ENCODE measurements at places on chromosomes 2 and 18.

DNA sequence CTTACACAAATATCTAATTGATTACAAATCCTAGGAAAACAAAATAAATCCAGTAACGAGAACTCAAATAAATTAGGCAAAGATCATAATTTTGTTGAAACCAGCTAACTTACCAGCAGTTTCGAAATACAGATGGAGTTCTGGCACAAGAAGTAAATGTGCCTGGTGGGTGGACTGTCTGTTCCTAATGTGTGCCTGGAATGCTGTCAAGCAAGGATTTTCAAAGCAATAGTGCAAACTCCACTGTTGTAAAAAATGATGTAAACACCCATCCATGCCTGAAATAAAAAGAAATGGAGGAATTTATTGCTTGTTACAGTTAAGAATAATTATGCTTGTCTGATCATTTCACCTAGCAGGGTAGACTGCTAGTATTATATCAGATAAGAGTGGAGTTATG is 423.9 kb upstream of the MAP2 start:
- DNase-seq, result no peak

DNA sequence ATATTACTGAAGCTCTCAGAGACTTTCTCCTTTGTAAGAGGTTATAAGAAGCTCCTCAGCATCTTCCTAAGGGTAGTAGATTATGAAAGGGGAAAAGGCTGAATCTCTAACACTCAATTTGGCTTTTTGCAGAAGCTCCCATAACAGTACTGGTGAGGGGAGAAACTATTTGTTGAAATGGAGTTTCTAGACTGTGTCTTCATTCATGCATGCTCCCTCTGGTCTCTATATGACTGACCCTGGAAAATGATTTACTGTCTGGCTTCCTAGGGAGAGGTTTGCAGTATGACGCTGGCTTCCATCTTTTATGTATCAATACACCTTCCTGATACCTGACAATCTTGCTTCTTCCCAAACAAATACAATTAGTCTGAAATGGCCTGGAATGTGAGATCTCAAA is 63.9 kb downstream of the LDAH start:
- no peak for DNase-seq

DNA sequence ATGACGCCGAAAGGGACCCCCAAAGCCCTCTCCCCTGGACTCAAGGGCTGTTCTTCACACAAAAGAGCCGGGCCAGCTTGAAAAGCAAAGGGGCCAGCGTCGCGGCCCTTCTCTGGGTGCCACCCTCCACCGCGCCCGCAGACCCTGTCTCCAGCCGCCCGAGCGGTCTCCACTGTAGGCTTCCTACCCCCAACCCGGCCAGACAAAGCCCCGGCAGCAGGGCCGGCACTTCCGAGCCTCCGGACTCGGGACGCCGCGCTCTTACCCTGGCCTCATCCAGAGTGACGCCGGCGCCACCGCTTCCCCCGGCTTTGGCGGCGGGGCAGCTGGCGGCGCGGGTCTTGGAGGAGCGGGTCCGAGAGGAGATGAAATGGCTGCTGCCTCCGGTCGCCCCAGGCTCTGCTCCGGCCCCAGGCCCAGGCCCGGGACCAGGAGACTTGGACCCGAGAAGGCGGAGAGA is 603 bp downstream of the ATAD2B start:
- no peak for DNase-seq

GRCh38 chr2:73856214-73856613 is 27.5 kb downstream of the STAMBP start:
- no peak for DNase-seq

GRCh38 chr2:235064976-235065375 is 113.2 kb downstream of the SH3BP4 start:
- no peak for DNase-seq

- no peak for DNase-seq
Measured at GRCh38 chr2:239296020-239296932, 104.5 kb downstream of the HDAC4 start.

- peak; percentile 96 for DNase-seq
Measured at GRCh38 chr2:239401067-239401880, 454 bp upstream of the HDAC4 start.

GRCh38 chr18:2050702-2051201 is 520.6 kb downstream of the METTL4 start:
- DNase-seq, result no peak

- DNase-seq, result no peak
Measured at GRCh38 chr2:11573418-11574175, 39.8 kb downstream of the GREB1 start.

DNA sequence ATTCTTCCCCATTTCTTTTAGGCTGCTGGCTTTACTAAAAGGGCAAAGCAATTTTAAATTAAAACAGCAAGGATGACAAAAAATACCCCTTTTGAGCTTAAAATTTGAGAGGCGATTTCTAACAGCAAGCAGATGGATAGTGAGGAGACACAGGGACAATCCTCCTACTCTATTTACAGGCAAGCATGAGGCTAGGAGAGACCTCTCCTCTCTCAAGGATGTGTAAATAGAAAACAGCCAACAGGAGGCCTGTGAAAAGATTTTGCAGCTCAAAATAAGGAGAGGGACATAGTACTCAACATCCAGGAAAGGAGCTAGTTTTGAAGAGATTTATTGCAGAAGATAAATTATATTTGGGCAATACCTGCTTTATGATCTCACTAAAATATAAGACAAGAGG is 53.8 kb downstream of the LINC00305 start:
- no peak for DNase-seq

- DNase-seq, result no peak
Measured at GRCh38 chr2:236177604-236177966, 9.4 kb upstream of the GBX2 start.

DNA sequence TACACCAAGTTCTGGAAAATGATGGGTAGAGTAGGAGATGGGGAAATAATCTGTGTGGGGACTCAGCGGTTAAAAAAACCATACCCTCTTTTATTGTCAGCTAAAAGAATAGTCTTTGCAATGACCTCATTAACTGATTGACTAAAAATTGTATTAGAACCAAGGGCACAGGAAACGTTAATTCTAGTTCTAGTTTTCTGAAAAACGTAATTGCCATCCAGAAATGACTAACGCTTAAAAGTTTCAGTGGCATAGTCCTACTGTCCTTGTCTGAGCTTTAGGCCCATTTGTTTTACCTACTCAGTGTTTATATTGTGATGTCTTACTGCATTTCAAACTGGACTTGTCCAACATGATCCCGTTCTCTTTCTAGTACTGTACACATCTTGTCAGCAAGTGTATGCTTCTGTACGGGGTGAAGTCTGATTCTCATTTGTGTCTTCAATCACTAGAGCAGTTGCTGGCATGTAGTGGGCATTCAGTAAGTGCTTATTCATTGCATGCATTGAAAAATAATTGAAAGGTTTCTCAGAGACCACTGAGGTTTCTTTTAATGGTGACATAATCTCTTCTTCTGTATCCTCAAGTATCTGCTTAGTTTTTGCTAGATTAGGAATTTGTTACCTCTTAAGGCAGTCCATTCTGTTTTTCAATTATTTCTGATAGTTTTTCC is 81.5 kb downstream of the ZNF407 start:
- no peak for DNase-seq

DNA sequence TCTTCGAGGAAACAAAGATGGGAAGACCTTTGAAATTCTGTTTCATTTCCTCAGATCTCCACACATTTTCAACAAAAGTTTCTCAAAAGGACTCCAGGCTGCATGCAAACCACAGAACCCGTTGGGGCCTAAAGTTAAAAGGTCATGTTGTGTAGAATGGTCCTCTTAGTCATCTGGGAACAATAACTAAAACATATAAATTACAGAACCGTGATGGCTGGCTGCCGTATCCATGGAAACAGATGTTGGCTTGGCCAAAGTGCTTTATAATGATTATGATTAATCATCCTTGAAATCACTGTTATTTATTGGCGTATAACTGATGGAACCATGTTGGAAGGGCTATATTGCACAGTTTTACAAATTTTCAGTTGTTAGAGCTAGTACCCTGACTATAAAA is 182.8 kb upstream of the CRIM1 start:
- no peak for DNase-seq
